Body of pancreas (tissue), 4 donors: ENCODE measurements at places on chromosomes 7 and 10.

- DNase-seq: no peak
Observed at GRCh38 chr7:38198366-38198765, 20.3 kb downstream of the STARD3NL start.

DNA sequence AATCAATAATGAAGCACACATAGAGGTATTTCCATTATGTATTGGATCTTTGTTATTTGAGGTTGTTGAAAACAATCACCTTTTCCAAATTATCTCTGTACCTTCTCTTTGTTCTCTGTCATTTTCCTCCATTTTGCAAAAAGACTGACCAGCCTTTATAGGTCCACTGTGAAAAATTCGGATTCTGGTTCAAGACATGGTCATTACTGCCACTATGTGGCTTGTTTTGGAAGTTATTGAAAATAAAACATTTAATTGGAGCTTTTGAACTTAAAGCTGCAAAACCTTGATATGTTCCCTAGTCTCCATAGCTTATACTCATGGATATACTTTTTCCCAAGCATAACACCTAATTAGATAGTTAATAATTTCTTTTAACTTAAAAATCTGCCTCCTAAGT, 1094.4 kb downstream of the NRG3 start:
- DNase-seq: no peak

DNA sequence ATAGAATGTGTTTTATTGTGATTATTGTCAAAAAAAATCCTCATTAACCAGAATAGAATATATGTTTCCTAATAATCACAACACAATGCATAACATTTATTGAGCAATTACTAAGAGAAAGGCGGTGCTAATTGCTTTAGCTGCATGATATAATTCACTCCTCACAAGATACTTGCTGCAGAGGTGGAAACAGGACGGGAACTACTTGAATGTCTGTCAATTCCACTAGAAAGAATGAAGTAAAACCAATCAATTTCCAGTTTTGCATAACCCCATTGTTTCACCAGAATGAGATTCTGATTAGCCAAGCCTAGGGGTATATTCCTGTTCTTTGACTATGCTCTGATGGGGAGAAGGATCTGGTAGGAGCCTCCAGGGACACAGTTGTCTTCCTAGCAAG, 239.1 kb upstream of the NRP1 start:
- DNase-seq: no peak

DNA sequence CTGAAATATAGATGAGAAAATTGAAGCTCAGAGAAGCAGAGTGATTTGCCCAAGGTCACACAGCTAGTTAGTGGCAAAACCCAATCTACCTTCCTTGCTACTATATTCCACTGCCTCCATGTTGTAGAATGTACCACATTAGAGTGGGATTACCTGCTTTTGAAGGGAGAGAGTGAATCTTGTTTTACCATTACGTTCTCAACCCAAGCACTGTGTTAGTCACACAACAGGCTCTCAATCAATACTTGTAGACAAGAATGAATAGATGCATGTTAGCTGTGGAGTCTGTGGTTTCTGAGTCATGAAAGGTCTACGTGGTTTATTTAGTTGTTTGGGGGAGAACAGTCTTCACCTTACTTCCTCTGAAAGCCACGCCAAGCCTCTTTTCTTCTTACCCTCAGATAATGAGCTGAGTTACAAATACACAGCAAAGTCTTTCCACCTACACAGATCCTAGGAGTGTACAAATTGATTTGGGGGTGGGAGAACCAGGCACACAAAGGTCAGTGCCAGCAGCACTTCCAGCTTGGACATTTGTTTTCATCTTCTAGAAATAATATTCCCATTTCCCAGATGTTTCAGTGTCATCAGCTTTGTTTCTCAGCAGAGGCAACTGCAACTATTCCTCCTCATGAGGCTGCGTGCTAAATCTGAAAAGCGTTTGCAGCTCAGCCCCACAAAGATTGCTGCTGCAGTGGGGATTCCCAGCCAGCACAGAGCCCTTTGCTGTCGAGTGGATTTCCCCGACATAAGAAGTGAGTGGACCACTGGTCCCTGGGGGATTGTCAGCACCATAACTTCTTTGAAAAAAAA, 71.5 kb upstream of the ADO start:
- no peak for DNase-seq

GRCh38 chr7:121279822-121280221, 49.0 kb upstream of the WNT16 start:
- no peak for DNase-seq

- no peak for DNase-seq
Observed at GRCh38 chr10:124044143-124044862, 49.1 kb downstream of the CHST15 start.

DNA sequence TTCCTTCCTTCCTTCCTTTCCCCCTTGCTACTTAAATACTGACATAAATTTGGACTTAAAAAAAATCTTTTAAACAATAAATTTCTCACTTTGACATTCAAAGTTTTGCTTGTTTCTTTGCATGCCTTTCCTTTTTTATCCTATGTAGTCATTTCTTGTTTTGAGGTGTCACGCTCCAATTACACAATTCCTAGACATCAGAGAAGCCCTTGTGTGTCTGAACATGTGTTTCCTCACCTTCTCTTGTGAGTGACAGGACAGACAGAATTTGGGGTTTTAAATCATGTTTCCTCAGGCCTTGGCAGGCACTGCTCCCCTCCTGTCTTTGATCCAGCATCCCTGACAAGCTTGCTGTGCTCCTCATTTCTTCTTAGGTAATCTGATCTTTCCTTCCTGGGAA, 91.3 kb downstream of the CYTH3 start:
- DNase-seq: no peak

- DNase-seq: peak; percentile 9
Observed at GRCh38 chr10:121080281-121080891, 229.2 kb downstream of the WDR11 start.

- DNase-seq: no peak
Observed at GRCh38 chr7:96416599-96416998, 94.7 kb upstream of the SLC25A13 start.

- no peak for DNase-seq
Observed at GRCh38 chr7:36281945-36282717, 107.5 kb upstream of the ANLN start.

DNA sequence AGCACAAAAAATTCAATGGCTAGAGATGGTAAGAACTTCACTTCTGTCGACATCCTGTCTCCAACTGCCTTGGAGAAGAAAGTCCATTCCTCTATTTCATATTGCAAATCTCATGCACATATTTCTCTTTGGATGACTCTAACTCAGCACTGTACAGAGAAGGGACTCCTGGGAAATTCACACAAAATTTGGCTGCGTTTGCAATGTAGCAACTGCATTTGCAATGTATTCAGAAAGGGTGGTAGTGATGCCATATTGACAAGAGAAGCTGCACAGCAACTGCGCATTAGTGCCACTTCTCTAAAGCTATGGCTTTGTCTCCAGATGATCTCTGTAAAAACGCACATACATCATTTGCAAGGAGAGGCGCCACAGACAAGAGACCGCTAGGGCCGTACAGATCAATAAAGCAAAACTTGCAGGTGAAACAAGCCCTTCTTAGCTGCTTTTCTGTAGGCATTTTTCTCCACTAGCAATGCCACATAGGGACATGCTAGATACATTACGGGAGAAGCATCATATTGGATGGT, 389.5 kb downstream of the TCERG1L start:
- no peak for DNase-seq

DNA sequence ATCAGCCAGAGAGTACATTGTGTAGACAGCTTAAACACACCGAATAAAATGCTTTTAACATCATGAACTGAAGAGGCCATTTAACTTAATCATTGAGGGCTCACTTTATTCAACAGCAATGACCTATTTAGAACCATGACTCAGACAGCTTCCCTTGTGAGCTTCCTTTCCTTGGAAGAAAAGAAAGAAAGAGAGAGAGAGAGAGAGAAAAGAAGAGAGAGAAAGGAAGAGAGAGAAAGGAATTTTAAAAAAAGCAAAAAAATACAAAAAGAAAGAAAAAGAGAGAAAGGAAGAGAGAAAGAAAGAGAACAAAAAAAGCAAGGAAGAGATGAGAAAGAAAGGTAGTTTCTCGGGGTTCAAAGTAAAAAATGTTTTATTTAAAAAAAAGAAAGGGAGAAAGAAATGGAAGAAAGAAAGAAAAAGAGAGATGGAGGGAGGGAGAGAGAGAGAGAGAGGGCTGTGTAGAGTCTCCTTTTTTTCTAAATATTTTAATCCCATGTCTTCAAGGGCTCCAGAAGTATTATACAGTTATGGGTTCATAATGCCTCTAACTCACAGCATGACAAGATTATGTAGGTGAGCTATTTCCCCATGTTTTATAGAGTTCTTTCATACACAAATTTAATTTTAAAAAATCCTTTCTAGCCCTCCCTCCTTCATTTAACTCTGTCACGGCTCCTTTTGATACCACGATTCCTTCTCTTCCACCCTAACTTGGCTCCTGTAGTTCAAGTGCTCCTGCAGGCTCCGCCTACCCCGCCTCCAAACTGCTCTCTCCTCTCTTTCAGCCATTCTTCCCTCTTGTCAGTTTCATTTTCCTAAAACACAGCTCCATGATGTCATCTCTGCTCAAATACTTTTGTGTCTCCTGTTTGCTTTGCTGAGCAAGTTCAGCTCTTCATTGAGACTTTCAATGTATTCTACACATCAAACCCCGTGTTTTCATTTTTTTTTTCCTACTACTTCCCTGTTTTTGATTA, 85.5 kb downstream of the PRTFDC1 start:
- DNase-seq: peak; percentile 23

DNA sequence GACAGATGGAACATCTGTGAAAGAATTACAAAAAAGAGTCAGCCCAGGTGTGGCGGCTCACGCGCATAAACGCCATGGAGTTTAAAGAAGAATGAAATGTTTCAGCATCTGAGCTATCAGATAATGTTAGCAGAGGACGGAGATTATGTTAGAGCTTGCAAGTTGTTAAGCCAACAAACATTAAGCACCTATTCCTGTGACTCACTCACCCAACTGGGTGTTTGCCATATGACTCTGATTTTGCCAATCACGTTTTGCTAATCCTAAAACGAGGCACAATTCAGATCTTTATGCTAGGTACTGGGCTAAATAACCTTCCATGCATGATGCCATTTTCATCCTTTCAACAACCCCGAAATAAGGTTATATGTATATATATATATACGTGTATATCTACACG, 29.0 kb upstream of the CCNY start:
- DNase-seq: no peak

GRCh38 chr10:74641659-74642058, 184.7 kb upstream of the KAT6B start:
- no peak for DNase-seq

DNA sequence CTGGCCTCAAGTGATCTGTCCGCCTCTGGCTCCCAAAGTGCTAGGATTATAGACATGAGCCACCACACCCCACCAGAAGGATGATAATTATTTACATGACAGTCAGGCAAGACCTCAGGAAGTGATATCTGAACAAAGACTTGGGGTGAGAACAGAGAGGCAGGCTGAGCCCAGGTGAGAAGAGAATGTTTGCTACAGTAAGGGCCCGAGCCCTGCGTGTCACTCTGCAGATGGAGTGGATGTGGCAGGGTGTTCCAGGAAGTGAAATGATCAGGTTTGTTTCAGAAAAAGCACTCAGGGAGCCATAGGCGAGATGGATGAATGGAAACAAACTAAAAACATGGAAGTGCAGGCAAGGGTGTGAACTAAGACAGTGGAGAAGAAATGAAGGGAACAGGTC, 22.2 kb downstream of the SFMBT2 start:
- DNase-seq: no peak

DNA sequence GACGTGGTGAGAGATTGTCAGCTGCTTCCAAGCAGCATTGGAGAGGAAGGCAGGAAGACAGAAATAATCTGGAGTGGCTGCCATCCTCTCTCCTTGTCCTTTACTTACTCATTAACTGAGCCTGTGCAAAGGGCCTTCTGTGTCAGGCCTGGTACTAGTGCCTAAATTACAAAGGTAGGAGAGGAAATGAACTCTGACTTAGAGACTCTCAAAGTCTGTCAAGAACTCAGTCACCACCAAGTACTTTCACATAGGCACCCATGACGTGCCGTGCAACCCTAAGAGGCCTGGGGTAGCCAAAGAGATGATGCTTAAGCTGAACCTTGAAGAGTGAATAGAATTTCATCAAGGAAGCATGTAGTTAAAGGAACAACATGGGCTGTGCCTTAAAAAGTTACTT, 866.9 kb downstream of the LRMDA start:
- no peak for DNase-seq

GRCh38 chr7:141203586-141203985, 129.7 kb downstream of the TMEM178B start:
- no peak for DNase-seq

- DNase-seq: no peak
Observed at GRCh38 chr10:35413985-35414861, 77.9 kb downstream of the CCNY start.

GRCh38 chr10:17092986-17093803, 36.4 kb downstream of the CUBN start:
- no peak for DNase-seq

- DNase-seq: peak; percentile 87
Observed at GRCh38 chr7:105673367-105674084, 92.2 kb upstream of the EFCAB10 start.

DNA sequence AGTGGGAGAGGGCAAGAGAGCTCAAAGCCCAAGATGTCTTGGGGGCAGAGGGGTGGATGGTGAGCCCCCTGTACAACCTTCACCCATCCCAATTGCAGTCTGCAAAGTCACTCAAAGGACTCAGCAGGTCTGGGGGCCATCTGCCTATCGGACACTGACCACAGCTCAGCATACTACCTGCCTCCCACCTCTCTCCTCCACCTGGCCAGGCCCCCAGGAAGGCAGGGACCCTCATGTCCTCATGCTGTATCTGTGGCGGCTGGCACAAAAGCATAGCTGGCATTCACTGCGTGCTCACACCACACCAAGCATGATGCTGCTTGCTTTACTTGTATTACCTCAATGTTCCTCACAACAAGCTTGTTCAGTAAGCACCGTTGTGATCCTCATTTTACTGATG, 16.2 kb upstream of the CRHR2 start:
- DNase-seq: no peak

DNA sequence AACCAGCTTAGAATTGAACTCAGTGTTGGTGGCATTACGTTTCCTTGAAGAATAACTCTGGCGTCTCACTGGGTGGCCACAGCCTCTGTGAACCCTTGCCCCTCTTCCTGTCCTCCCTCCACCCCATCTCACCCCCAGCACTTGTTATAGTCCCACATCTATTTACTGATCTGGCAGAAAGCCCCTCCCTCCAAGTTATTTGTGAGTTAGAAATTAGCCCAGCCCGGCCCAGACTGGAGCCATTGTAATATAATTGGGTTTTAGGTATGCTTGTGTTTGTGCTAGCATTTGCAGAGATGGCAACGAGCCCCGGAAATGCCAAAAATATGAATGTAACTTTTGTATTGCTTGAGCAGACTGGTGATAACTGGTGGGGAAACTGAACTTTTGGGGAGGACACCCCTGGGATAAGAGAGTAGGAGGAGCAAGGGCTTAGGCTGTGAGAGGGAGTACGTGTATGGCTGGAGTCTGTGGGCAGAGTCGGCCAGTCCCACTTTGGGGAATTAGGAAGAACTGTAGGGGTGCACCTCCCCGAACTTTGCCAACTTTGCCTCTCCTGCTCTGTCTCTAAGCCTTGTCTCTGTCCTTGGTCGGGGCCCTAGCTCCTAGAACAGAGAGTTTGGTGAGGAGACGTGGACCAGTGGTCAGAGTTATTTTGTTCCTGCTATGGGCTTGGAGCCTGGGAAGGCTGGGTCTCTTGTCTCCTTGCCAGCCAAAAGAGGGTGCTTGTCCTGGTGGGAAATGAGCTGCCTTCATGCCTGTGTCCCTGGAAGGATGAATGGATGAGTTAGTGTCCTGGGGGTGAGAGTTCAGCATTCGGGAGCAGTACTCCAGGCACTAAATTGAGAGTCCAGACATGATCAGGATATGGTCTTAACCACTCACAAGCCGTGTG, 19.3 kb upstream of the TRIM8 start:
- no peak for DNase-seq

GRCh38 chr7:36840904-36841303, 116.6 kb upstream of the AOAH start:
- DNase-seq: no peak
